HT-29 (cell line): ENCODE measurements at places on chromosomes 7 and 10. TPM values are rescaled to one million over a fixed set of nuclear protein-coding genes. Genes with fewer than 3 reads are reported as not detected.

Gene NODAL
- not detected in 2 replicates for total RNA-seq

Gene ADAM22
- 10.4 and 12.3 TPM in 2 replicates for total RNA-seq

Gene EPHA1
- 54.3 and 65.6 TPM in 2 replicates for total RNA-seq

Gene CRYGN
- 1.4 TPM in 1 of 2 replicates, not detected in the other for total RNA-seq

Gene ATRNL1
- total RNA-seq, result not detected in 2 replicates

Gene TUBAL3
- total RNA-seq, result 0.05 and 0.47 TPM in 2 replicates

Gene ITGA8
- total RNA-seq, result not detected in 2 replicates

Gene SLC18A3
- total RNA-seq, result not detected in 2 replicates

- DNase-seq, result no peak
Measured at GRCh38 chr10:35184527-35185171, 58.0 kb downstream of the CREM start.

- DNase-seq, result no peak
Measured at GRCh38 chr7:2799253-2799652, 44.9 kb downstream of the GNA12 start.

DNA sequence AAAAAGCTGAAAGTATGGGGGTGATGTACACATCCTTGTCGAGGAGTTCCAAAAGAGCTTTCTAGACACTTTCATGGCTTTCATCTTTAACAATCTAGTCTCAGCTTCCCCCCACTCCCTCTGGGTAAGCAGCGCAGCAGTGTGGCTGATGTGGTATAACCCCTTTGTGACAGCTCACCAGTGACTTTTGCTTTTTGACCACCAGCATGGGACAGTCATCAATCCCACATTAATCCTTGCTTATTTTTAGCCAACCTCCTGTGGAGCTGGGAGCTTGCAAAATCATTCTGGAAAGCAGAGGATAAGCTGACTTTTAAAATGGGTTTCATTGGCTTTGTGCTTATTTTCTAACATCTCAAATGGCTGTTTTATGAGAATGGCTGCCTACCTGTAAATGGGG is 272.7 kb downstream of the HDAC9 start:
- no peak for DNase-seq

DNA sequence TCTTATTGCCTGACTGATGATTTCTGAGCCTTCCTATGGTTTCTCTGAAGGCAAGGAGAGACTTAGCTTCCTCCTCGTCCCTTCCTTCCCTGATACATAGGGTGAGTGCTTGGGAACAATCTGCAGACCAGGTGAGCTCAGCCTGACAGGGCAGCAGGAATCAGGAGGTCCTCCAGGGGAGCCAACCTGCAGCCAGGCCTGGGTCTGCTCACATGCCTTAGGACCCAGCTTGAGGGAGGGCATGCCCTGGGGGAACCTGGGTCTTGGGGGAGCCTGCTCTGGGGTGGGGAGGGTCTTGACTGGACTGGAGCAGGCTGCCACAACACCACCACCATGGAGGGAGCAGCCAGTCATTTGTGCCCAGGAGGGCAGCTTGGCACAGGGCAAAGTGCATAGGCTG is 57.7 kb downstream of the LRRC18 start:
- DNase-seq, result no peak

DNA sequence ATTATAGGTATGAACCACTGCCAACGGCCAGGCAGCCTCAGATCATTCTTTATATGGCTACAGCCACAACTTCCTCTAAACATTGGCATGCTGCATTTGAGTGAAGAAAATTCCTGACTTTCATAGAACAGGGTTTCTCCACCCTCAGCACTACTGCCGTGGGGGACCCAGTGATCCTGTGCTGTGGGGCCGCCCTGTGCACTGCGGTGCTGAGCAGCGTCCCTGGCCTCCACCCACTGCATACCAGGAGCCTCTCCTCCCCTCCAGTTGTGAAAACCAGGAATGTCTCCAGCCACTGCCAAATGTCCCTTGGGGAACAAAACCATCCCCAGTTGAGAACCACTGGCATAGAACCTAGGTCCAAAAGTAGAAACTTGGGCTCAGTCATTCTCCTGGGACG is 15.8 kb downstream of the CNPY1 start:
- no peak for DNase-seq

DNA sequence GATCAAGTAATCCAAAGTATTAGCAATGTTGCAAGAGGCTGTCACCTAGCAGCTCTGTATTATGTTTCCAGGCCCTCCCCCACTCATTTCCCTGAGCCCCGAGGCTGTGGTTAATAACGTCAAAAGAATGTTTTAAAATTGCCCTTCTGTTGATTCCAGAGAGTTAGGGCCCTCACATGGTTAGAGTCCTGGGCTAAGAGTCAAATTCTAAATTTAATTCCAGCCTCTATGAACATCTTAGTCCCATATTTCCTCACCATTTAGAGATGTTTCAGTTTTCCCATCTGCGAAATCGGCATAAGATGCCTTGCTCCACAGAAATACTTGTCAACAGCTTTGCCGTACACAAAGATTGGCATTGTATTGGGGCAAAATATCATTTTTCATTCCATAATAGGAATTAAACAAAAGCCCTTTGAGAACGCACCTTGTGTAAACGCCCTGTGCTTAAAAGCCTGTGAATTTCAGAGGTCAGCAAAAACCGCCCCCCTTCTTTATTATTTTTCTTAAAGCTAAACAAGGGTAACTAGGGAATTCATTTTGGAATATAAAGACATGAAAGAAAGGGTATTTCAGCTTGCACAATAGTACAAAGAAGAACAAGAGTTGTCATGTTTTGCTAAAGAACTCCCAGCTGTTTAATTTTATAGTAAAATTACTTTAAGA is 135.8 kb downstream of the ARID5B start:
- DNase-seq, result peak; percentile 57

DNA sequence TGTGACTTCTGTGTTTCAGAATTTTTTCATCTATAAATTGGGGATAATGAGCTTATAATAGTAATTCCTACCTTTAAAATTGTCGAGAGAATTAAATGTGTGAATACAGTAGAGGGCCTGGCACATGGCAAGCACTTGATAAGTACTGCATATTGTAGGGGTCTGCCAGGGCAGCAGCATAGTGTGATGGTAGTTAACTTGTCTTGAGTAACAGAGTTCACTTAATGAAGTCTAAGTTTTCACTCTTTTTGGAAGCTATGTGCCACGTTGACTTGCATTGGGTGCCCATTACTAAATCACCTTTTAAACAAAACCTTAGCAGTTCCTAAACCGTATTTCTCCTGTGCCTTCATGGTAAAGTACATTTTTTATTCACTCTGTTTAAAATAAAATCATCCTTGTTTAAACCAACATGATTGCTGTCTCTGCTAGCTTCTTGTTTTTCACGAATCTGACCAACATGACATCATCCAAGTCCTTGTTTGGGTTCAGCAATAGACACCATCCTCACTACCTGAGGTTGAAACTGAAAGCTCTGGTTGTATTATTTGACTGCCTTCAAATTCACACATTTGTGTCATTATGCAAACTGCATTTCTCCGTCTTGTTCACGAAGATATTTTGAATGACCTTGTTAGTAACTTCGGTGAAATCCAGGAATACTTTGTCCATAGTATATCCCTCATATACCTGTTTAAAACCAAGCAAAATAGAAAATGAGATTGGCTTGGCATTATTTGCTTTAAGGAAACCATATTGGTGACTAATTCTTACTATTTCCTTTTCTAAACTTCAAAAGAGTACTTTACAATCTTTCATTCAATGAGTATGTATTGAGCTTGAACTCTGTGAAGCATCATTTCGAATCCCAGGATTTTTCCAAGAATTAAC is 340.2 kb downstream of the SUGCT start:
- DNase-seq, result no peak

- DNase-seq, result no peak
Measured at GRCh38 chr7:111639934-111640333, 77.6 kb upstream of the IMMP2L start.

GRCh38 chr7:28474282-28474638 is 61.9 kb downstream of the CREB5 start:
- DNase-seq, result no peak

GRCh38 chr7:17659126-17659525 is 281.2 kb downstream of the SNX13 start:
- no peak for DNase-seq

GRCh38 chr7:16945372-16945771 is 63.6 kb upstream of the AGR3 start:
- DNase-seq, result no peak

DNA sequence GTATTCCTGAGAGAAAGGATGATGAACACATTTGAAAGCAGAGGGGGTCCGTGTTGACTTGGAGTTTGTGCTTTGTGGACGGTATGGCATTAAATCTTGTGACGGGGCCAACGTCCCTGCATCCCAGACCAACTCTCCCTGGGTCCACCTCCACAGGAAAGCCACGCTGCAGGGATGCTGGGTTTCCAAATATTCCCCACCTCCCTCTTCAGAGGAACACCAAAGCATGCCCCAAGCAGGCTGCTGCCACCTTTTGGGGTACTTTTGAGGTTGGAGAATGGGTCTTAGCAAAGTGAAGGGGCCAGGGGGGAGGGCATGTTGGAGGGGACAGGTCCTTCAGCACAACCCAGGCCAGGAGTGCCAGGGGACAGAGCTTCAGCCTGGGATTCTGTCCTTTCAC is 504.4 kb downstream of the TCERG1L start:
- no peak for DNase-seq

GRCh38 chr10:99984211-99985034 is 25.3 kb downstream of the DNMBP start:
- DNase-seq, result no peak

GRCh38 chr10:78296785-78297184 is 263.1 kb downstream of the RPS24 start:
- no peak for DNase-seq

DNA sequence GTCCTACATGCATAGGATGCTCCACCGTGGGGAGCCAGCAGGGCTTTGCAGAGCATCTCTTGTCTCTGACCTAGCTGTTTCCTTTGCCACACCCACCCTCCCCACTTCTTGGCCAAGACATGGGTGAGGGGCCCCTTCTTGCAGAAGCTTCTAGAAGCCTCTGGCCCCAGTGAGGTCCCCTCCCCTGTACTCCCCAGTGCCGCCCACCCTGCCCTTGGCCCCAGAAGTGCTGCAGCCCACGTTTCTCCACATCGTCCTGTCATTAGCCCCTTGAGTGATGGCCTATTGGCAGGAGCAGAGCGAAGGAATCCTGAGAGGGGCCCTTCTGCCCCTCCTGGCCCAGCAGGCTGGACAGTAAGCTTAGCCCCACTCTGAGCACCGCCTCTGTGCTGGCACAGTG is 43.7 kb downstream of the ALOX5 start:
- no peak for DNase-seq
